ENCODE measurements at places on chromosomes 13 and 19.

DNA sequence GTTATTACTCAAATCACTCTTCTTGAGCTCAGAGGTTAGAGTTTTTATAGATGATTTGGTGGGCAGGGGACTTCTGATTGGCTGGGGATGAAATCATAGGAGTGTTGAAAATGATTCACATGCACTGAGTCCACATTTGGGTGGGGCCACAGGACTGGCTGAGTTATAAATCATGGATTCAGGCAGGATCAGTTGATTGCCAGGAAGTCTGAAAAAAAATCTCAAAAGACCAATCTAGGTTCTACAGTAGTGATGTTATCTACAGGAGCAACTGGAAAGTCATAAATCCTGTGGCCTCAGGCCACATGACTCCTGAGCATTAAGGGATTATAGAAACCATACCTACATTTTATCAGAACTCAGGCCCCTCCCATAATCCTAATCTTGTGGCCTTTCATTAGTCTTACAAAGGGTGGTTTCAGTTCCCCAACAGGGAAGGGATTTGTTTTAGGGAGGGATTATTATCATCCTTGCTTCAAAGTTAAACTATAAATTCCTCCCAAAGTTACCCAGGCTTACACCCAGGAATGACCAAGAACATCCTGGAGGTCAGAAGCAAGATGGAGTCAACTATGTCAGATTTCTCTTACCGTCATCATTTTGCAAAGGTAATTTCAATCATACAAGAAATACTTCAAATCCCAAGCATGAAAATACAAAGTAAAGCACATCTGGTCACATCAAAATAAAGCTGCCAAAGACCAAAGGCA lies 5.6 kb upstream of the CCDC70 start:
- DNase-seq = no peak

GRCh38 chr13:50401721-50402465 lies 386.6 kb downstream of the KCNRG start:
- no peak for DNase-seq

- DNase-seq = peak; percentile 37
Observed at GRCh38 chr19:29526730-29527499, 1.1 kb downstream of the VSTM2B start.

GRCh38 chr19:57537953-57538547 lies 10.9 kb downstream of the ZNF549 start:
- no peak for DNase-seq

- DNase-seq = no peak
Observed at GRCh38 chr19:29264897-29265296, 51.9 kb upstream of the UQCRFS1 start.

DNA sequence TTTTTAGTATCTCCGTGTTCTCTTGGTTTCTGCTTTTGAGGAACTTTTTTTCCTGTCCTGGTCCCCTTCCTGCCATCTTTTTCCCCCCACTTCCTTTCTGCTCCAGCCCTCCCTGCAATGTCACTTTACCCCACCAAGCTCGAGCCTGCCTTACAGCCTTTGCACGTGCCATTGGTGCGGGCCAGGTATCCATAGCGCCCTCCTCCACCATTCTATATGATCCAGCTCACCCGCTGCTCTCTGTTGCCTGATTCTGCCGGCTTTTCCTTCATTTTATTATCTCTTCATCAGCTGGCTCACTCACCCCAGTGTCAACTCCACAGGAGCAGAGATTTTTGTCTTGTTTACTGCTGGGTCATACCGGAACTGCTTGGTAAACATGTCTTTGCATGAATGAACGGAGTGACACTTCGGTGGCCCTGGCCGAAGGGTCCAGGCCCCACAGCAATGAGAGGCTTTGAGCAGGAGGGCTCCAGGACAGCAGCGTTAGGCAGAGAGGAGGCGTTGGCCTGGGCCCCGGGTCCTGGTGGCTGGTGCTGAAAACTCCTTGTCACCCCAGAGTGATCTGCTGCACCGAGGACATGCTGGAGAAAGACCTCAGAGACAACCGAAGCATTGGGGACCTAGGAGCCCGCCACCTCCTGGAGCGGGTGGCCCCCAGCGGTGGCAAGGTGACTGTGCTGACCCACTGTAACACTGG lies 1.2 kb downstream of the MRI1 start:
- DNase-seq = no peak

- no peak for DNase-seq
Observed at GRCh38 chr13:42405665-42406390, 133.9 kb downstream of the AKAP11 start.

GRCh38 chr13:67635754-67636153 lies 405.6 kb upstream of the PCDH9 start:
- DNase-seq = no peak

GRCh38 chr13:98575009-98575903 lies 1.7 kb downstream of the STK24 start:
- no peak for DNase-seq

GRCh38 chr13:112622375-112622774 lies 34.4 kb upstream of the TUBGCP3 start:
- DNase-seq = no peak

- DNase-seq = no peak
Observed at GRCh38 chr13:75812751-75813181, 176.6 kb downstream of the LMO7 start.

DNA sequence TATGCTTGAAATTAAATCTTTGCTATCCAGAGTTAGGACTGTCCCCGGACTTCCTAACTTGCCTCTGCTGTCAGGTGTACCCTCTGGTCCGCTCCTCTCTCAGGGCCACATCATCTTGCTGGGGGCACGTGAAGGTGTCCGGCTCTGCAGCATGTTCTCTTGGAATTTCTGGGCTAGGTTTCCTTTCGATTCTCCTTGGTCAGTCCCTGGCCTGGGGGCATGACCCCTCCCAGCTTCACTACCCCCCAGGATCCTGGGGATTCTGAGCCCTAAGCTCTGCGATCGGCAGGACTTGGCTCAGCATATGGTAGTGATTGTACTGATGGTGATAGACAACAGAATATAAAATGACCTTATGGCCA lies 5.1 kb upstream of the GPI start:
- DNase-seq = no peak

DNA sequence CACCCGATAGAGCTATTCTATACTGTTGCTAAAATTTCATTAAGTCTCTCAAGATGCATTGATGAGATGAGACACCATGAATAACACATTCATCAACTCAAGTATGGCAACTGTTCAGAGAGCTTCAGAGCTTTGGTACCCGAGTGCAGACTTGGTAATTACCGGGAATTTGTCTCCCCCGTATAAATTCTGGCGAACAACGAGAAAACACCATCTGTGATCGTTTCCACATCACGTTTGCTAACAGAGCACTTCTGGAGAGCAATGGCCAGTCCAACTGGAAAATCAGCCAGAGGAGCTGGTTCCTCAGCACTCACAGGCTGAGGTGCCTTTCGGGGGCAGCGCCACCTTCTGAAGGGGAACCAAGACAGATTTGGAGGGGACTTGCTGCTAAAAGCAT lies 40.2 kb downstream of the SUGP2 start:
- no peak for DNase-seq

DNA sequence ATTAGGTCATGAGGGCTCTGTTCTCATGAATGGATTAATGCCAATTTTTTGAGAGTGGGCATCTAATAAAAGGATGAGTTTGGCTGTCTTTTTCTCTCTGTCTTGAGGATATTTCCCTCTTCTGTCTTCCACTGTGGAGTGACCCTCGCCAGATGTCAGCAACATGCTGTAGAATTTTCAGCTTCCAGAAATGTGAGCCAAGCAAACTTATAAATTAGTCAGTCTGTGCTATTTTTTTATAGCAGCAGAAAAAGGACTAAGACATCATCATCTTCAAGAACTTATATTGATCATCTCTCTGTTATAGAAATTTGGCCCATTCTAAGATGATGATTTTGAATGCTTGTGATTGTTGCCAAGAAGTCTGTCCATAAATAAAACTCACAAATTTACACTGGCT lies 431.4 kb downstream of the FGF9 start:
- peak; percentile 21 for DNase-seq

GRCh38 chr19:43438291-43439031 lies 23.8 kb downstream of the TEX101 start:
- DNase-seq = peak; percentile 87

DNA sequence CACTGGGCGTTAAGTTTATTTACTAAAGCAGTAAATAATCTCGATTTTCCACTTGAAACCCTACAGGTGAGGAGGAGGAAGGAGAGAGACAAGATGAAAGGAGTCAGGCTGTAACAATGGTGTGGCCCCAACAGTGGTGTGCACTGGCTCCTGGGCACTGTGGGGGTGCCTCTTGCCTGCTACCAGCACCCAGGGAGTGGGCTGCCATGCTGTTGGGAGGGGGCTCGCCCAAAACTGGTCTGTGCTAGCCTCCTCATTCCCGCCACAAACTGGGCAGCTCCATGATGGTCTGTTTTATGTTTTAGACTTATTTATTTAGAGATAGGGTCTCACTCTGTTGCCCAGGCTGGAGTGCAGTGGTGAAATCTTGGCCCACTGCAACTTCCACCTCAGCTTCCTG lies 49.8 kb upstream of the SLC7A9 start:
- DNase-seq = no peak

DNA sequence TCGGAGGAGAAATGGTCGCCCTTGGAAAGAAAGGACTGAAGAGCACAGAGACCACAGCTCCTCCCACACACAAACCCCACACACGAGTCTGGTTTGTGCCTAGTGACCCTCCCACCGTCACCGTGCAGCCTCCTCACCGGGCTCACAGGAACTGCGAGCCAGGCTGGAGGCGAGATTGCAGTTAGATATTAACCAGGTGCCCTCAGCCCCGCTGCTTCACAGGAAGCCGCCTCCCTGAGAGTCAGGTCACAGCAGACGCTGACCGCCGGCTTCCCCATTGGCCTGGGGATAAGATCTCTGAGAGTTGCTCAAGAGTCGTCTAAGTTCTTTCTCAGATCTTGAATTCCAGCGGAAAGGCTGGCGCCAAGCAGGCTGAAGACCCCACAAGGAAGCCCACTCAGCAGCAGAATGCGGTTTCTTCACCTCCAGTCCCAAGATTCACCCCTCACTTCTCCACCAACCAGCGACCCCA lies 870 bp downstream of the ZNF44 start:
- peak; percentile 66 for DNase-seq

GRCh38 chr19:46975925-46976782 lies 43.5 kb upstream of the NPAS1 start:
- peak; percentile 91 for DNase-seq

DNA sequence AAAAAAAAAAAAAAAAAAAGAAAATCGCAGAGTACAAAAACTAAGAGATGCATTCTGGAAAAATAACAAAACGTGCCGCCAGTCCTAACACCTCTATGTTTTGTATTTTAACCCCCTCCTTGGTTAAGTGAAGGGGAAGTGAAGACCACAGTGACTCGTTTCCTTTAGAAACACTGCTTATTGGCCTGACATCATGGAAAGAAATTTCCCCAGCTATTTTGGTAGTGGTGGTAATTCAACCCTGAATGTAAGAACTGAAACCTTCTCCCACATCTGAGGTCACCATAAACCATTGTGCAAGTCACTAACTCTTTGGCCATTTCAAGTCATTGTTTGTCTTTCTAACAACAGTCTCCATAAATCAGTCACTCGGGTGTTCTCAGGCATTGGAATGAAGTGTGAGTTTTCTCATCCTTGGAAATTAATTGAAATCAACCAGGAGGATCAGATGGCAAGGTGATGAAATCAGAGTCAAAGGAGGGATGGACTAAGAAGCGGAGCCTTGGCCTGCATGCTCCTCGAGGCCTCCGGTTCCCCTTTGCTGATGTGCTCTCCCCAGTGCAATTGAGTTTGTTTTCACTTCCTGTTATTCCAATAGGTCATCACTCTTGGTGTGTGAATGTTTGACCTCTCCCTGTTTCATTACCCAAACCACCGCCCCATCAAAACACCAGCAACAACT lies 443.9 kb downstream of the FGF9 start:
- peak; percentile 11 for DNase-seq

- DNase-seq = no peak
Observed at GRCh38 chr13:113883314-113883811, 19.5 kb upstream of the GAS6 start.

DNA sequence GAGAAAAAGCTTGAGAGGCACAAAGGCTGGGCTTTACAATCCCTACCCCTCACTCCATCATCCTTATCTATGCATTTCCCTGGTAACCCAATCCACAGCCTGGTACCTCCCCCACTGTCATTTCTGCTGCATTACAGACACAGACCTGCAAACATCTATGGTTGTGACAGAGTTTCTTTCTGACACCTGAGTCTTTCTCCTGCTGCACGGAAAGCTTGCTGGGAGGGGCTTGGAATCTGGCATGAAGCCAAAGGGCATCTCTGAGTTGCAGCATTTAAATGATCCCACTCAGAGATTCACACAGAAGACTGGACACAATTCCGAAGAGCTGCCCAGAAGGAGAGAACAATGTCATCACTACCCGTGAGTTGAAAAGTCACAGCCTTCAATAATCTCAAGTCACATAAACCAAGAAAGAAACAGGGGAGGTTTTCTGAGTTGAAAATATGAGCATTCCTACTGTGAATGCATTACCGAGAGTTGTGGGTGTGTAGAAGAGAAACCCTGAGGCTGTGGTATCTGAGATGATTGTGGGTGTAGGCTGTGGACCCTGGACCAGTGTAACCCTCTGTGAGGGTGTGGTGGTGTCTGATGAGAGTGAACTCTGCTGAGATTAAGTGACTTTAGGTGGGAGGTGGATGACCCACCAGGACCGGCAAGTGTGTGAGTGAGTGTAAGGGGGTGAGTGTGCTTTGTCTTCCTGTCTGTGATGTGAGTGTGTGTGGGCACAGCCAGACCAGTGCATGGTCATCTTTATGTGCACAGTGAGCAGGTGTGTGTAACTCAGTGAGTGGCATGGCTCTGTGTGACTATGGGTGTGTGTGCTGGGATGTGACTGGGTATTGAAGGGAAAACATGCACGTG lies at the start of gene LGALS14:
LGALS14 (plus strand) TSS at position 301 of the 864 bp plus-strand sequence; CDS start at position 349, 48 bp downstream.
- no peak for DNase-seq

DNA sequence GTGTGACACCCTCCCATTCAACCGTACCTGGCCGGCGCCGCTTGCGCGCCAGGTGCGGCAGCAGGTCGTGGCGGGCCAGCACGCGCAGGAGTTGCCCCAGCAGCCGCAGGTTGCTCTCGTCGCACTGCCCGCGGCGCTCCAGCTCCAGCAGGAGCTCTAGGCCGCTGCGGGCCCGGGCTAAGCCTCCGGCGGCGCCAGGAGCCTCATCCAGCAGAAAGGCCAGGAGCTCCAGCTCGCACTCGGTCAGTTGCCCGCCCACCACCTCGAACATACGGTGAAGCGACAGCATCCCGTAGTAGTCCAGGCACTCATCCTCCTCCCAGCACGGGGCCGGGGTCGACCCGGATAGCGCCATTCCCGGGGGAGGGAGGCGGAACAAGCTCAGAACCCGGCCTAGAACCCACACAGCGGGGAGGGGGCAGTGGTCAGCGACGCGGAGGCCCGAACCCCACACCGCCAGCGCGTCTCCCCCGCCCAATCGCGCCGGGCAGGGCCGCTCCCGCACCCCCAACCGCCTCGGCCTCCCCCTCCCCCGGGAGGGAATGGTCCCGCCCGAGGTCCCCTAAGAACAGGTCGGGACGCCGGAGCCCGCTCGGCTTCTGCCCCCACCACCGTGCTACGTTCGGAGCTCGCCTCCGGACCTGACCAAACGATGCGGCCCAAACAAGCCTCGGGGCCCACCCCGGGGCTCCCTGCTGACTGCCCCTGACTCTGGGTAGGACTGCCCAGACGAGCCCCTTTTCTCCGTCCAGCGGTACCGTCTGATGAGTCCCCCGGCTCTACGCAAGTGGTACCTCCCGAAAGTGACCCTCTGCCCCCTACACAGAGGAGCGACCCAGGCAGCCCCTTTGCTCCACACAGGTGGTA lies 591 bp downstream of the DEDD2 start:
- DNase-seq = peak; percentile 78

Measured in GM03348 (cell line).